Central memory CD4-positive, alpha-beta T cell (primary cell): ENCODE measurements at places on chromosomes 5 and 9.

- no peak for DNase-seq
Measured at GRCh38 chr9:95023217-95024003, 294.1 kb downstream of the FANCC start.

DNA sequence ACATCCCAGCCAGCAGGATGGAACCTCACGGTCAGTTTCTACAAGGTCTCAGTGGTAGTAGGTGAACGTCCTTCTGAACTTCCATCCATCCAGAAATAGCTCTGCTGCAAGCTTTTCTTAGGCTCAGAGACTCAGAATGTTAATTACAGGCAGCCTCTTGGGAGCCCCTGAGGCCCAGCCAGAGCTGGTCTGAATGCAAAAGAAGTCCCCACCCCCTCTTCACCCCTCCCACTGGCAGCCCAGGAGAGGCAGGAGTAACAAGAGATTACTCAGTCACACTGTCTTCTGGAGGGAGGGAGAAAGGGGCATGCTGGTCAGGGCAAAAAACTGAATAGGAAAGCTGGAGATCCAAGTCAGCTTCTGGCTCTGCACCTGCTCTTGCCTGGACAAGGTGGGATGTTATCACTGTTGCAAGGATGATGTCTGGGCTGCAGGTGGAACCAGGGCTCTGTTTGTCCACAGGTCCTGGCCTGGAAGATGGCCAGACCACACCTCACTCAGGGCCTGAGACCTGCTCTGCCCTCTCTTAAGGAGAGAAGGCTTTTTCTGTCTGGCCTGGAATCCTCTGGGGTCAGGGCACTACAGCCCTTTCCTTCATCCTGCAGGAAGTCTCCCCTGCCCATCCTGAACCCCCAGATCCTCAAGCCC lies 9.1 kb downstream of the ENHO start:
- no peak for DNase-seq

GRCh38 chr9:100066539-100066938 lies 32.3 kb downstream of the ERP44 start:
- no peak for DNase-seq

DNA sequence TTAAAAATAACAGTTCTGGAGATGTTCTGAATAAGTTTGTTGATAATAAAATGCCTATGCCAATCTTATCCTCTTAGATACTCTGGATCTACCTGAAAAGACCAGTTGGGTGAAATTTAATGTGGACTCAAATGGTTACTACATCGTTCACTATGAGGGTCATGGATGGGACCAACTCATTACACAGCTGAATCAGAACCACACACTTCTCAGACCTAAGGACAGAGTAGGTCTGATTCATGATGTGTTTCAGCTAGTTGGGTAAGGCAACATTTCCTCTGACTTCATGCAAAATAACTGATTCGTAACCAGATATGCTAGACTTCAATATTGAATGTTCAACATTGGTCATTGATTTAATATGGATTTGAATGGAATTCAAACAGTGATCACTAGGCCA lies 27.0 kb downstream of the ERAP2 start:
- no peak for DNase-seq

- DNase-seq = no peak
Measured at GRCh38 chr9:104142799-104143549, 48.9 kb downstream of the SMC2 start.

- DNase-seq = peak; percentile 13
Measured at GRCh38 chr9:94611638-94612068, 18.0 kb upstream of the FBP2 start.

- no peak for DNase-seq
Measured at GRCh38 chr5:161863811-161864210, 15.9 kb downstream of the GABRA1 start.

GRCh38 chr5:154238776-154239481 lies 48.4 kb downstream of the GALNT10 start:
- no peak for DNase-seq

DNA sequence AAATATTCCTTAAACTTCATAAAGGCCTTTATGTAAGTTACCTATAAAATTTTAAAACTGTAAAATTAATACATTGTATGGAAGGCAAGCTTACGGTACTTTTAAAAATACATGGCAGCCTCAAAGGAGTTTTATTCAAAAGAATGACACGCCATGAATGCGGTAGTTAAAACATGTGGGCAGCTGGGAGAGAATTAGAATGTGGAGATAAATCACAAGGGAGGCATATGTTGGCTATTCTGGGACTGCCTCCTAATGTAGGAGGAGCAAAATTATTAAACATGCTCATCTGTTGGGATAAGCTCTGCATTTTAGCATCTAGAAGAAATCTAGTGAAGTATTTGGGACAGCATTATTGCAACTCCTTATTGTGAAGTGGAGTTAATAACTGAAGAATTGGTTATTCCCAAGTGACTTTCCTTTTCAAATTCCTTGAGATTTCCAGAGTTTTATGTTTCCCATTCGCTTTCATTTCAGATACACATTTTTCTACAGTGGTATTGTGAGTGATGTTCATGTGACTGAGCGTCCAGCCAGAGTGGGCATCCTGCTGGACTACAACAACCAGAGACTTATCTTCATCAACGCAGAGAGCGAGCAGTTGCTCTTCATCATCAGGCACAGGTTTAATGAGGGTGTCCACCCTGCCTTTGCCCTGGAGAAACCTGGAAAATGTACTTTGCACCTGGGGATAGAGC lies 109.4 kb downstream of the CMYA5 start:
- no peak for DNase-seq

DNA sequence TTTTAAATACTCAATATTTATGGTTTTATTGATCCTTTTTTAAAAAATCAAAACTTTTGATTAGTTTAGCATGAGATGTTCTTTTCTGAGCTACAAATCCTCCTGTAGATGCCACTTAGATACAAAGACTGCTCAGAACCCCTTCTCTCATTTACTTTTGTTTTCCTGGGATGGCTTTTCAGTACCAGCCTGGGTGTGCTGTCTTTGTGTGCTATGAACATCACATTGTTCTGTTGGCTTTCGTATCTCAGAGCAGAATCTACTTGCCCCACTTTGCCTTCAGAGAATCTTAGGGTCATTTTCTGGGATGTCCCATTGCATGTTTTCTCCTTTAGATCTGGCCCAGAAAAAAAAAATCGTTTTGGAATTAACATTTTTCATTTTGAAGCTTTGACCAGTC lies 85.9 kb downstream of the RASGRF2 start:
- DNase-seq = no peak

DNA sequence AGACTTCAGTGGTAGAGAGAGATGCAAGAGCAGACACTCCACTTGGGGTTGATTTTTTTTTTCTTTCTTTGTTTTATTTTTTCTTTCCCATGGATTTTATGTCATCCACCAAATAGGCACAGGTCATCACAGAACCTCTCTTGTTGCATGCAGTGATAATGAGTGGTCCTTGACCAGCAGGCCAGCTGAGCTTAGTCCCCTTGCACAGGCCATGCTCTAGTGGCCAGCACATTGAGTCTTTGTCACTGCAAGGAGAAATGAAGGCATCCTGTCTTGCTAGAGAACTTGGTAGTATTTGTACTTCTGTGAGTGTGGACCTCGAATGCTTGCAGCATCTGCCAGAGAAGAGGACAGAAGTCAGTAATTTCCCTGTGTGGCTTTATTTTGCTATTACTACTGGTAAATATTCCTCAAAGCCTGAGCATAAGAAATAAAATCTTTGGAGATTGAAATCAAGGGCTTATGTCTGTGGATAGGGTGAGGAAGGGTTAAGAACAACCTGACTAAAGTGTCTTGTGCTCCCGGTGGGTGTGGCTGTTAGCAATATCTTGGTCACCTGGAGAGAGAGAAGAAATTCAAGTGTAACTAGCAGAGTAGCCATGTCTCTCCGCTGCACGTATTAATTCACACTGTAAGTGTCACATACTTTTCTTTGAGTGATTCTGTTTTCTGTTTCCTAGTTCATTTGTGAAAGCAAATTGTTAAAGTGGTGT lies 45.3 kb upstream of the NCS1 start:
- no peak for DNase-seq

- DNase-seq = no peak
Measured at GRCh38 chr5:66596636-66597182, 516 bp downstream of the MAST4 start.

GRCh38 chr5:107204413-107204812 lies 466.3 kb downstream of the EFNA5 start:
- no peak for DNase-seq

GRCh38 chr9:91425271-91425670 lies 1.6 kb upstream of the NFIL3 start:
- DNase-seq = no peak

- no peak for DNase-seq
Measured at GRCh38 chr9:11016081-11016480, 403.3 kb upstream of the PTPRD start.

DNA sequence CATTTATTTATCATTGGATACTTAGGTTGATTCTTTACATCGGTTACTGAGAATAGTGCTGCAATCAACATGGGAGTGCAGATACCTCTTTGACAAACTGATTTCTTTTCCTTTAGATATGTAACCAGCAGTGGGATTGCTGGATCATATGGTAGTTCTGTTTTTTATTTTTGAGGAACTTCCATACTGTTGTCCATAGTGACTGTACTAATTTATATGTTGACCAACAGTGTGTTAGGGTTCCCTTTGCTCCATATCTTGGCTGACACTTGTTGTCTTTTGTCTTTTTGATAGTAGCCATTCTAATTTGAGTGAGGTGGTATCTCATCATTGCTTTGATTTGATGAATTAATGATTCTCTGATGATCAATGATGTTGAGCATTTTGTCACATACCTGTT lies 137.3 kb upstream of the PITX1 start:
- no peak for DNase-seq

- no peak for DNase-seq
Measured at GRCh38 chr9:100196828-100197227, 97.8 kb downstream of the INVS start.

GRCh38 chr9:135370411-135371375 lies 108.9 kb upstream of the PPP1R26 start:
- DNase-seq = no peak

DNA sequence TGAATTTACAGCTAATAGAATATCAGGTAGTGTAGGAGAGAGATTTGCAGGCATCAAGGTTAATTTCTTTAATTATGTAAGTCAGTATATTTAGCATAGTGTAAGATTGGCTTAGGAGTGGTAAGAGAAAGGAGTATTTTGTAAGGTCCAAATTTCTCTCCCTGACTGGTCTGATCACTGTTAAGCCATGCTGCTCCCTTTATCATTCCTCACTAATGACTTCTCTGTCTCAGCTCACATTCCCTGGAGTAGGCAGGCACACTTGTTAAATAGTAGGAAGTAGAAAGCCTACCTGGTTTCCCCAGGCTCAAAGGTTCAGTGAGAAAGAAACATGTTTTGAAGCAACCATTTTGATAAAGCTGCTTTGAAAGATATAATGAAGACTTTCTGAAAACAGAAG lies 90.7 kb downstream of the SMIM15 start:
- no peak for DNase-seq

DNA sequence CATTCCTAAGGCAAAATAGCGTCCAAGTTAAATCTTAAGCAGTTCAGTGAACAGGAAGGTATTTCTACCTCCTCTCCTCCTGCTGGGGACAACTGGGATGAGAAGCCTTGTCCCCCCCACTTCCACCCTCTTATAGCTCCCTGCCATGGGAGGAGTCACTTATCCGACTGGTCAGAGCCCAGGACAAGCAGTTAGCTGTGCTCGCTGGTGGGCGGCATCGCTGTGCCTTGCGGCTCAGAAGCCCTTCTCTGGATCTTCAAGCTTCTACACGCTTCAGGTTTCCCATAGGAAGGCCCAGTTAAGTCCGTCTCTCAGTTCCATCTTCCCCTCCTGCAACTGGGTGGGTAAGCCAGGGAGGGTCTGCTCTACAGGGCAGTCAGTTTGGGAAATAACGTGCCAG lies 77.2 kb downstream of the PAX5 start:
- DNase-seq = no peak

GRCh38 chr5:151692312-151692711 lies 5.6 kb upstream of the SPARC start:
- no peak for DNase-seq

DNA sequence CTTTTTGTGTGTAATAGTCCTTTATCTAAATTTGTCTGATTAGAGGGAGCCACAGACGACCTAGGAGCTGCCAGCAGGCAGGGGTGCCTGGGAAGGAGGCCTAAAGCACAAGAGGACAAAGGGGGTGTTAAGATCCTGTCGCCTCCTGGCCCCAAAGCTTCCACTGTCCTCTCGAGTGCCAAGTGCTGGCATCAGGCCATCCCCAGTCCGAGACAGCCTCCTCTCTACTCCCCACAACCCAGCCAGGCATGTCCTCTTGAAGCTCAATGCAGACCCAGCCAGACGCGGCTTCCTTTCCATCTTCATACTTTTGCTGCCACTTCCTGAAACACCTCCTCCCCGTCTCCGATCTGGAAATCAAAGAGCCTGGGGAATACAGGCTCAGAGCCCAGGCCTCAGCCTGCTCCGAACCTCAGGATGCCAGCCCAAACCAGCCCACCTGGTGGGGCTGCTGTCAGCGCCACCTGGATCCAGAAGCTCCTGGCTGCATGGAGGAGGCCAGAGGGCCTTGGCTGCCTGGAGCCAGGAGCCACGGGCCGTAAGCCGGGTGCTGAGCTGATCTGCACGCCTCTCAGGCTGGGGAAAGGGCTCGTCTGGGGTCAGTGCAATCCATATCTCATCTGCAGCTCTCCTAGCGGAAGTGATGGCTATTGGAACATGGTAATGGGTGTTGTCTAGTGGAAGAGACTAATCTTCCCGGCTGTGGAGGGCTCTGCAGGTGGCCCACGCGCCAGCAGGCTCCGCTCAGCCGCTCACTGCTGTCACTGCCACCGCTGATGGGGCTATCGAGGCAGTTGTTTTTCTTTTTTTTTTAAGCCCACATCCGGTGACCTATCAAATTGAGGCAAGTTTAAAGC lies 60.2 kb upstream of the FUBP3 start:
- no peak for DNase-seq

DNA sequence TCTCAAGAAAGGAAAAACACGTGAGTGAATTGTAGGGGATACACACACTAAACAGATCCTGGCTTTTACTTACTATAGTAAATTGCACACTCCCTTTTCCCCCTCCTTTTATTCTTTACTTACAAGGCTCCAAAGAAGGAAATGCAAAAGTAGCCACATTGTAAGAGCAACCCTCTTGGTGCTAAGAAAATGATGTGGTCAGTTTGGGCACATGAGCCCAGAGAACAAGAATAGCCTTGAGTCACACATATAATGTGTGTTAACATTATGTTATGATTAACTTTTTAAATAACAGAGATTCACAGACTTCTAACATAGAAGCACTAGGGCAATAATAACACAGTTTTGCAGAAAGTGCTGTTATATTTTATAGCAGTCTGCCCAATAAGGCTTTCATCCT lies 48.5 kb downstream of the PCSK5 start:
- no peak for DNase-seq

DNA sequence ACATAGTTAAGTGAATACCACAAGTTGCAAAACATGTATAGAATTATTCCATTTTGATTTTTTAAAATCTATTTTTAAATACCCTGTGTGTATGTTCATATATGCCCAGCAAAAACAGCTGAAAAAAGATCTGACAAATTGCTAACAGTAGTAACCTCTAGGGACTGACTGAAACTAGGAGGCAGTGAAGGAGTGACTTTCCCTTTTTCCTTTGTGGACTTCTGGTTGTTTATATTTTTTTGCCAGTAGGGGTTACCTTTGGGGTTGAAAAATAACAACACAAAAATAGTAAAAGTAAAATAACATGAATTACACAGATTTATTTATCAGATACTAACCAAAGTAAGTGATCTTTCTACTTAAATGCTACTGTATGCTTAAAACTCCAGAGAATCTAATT lies 2.9 kb downstream of the MEGF9 start:
- no peak for DNase-seq

- DNase-seq = no peak
Measured at GRCh38 chr9:77601476-77602099, 46.5 kb downstream of the GNA14 start.

GRCh38 chr5:94113-94892 lies 2.3 kb downstream of the PLEKHG4B start:
- no peak for DNase-seq

- no peak for DNase-seq
Measured at GRCh38 chr5:14206028-14206725, 63.0 kb downstream of the TRIO start.
